ENCODE measurements at places on chromosomes 2 and 18. TPM values are rescaled to one million over a fixed set of nuclear protein-coding genes. Genes with fewer than 3 reads are reported as not detected.

DNA sequence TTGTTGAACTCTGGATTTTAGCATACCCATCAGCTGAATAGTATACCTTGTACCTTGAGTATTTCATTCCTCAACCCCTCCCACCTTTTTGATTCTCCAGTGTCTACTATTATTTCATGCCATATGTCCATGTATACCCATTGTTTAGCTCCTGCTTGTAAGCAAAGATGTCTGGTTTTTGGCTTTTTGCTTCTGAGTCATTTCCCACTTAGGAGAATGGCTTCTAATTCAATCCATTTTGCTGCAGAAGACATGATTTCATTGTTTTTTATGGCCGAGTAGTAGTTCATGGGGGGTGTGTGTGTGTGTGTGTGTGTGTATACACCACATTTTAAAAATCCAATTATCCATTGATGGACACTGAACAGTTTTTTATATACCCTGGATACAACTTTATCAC is 24.3 kb upstream of the MOCOS start:
- H3K4me1 ChIP-seq, result peaks cover 7% of the 10 kb centered on the region
- H3K27ac ChIP-seq, result no peak overlapping the region
- no peaks in the 10 kb centered on the region for H3K27me3 ChIP-seq

DNA sequence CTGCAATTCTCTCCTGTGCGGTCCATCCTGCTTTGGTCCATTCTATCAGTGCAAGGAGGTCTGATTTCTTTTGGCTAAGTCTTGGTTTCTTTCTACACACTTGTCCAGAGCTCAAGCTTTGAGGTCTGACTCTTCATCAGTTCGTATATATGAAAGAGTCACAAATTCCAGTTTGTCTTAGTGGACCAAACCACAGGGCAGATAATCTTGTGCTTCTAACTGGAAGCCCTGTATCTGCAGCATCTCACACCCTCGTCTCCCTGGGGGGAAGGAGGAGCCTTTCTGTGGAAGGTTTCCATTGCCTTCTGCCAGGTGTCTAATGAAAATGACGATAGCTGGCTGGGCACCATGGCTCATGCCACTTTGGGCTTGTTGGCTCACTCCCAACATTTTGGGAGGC is 148.5 kb downstream of the SPP2 start:
- no peak overlapping the region for H3K4me3 ChIP-seq
- peaks cover 8% of the 10 kb centered on the region for H3K27me3 ChIP-seq
- H3K4me1 ChIP-seq, result peaks cover 11% of the 10 kb centered on the region
- peaks cover 2% of the 10 kb centered on the region for H3K36me3 ChIP-seq
- no peak overlapping the region for H3K27ac ChIP-seq
- DNase-seq, result no peak

DNA sequence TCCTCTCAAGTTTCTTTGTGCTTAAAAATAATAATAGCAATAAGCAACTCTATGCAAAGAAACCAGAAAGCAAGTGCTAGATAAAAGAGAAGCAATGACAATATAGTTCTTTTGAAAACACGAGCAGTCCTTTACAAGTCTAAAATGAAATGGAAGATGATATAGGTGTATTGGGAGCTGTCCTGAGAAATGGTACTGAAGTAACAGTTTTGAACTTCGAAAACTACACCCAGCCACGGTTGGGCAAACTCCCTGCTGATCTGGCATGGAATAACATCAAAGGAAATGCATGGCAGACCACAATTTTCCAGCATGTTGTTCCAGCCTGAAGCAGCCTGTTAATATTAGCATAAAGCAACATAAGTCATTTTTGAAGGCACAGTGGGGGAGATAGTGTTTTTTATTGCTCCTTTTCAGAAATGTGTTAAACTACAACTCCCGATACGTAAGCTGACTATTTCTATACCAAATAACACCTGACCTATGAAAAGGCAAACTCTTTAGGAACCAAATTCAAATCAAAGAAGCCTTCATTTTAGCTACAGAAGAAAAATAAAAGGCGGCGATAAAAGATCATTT is 596.1 kb upstream of the KLHL29 start:
- H3K27me3 ChIP-seq, result no peaks in the 10 kb centered on the region
- no peak overlapping the region for H3K27ac ChIP-seq
- H3K4me1 ChIP-seq, result no peaks in the 10 kb centered on the region
- no peak overlapping the region for H3K4me3 ChIP-seq

GRCh38 chr2:239008004-239008403 is 160.1 kb downstream of the TWIST2 start:
- no peak overlapping the region for H3K4me3 ChIP-seq
- H3K4me1 ChIP-seq, result peaks cover 7% of the 10 kb centered on the region

DNA sequence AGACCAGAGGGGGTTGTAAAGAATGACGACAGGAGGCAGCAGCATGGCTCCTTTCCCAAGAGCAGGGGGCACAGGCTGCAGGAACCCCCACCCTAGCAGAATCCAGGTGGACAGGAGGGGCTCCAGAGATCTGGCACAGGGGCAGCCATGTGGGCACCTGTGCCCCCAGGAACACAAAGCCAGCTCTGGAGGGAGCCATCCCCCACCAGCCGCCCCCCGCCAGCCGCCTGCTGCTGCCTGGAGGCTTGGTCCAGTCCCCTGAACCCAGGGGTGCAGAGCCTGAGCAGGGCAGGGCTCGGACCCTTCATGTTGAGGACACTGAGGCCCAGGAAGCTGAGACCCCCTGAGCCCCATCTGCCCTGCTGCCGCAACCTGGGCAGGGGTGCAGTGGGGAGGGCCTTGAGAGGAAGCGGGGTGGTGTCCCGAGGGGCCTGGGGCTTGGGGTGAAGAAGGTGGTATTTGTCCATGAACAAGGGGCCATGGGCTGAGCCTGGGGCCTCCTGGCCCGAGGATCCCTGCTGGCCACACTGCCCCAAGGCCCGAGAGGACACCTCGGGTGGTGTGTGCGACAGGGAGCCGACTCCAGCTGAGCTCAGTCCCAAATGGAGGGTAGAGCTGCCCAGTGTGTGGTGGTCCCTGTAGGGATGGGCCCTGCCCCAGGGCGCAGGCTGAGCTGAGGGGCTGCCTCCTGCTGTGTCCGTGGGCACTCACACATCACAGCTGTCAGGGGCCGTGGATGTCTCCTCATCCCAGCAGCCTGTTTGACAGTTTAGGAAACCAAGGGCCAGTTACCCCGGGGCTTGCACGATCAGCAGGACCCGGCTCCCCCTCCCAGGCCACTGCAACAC is 39.8 kb upstream of the SNED1 start:
- DNase-seq, result peak; percentile 80
- peaks cover 20% of the 10 kb centered on the region for H3K4me1 ChIP-seq
- no peak overlapping the region for H3K4me3 ChIP-seq
- no peaks in the 10 kb centered on the region for H3K36me3 ChIP-seq

GRCh38 chr2:8654483-8654882 is 27.4 kb upstream of the ID2 start:
- no peaks in the 10 kb centered on the region for H3K27me3 ChIP-seq
- H3K36me3 ChIP-seq, result no peaks in the 10 kb centered on the region
- no peak for DNase-seq

DNA sequence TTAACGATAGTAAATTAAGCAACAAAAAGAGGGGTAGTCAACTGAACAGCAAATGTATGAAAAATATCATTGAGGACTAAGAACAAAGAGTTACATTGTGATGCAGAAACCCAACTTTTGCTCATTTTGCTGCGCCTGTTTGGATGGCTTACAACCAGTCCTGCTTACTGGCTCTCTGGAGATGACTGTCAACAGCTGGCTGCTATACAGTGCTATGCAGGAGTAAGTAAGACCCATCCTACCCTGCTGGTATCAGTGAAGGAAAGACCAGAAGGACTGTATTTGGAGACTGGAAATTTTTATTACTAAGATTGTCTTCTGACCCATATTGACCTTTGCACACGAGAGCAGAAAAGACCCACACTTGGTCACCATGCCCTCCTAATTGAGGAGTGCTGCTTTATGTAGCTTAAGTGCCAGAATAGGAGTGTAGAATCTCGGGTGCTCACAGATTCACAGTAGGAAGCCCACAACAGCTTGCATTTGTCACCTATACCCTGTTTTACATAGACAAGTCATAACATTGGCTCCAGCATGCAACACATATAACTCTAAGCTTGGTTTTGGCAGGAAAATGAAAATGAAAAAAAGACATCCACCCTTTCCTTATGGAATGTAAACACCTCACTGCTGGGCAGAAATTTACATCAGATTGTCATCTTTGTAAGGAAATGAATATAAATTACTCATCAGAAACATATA is 1915.0 kb upstream of the CELF4 start:
- H3K36me3 ChIP-seq, result no peaks in the 10 kb centered on the region
- no peak overlapping the region for H3K4me3 ChIP-seq
- DNase-seq, result no peak
- no peaks in the 10 kb centered on the region for H3K27me3 ChIP-seq
- peaks cover 6% of the 10 kb centered on the region for H3K4me1 ChIP-seq

DNA sequence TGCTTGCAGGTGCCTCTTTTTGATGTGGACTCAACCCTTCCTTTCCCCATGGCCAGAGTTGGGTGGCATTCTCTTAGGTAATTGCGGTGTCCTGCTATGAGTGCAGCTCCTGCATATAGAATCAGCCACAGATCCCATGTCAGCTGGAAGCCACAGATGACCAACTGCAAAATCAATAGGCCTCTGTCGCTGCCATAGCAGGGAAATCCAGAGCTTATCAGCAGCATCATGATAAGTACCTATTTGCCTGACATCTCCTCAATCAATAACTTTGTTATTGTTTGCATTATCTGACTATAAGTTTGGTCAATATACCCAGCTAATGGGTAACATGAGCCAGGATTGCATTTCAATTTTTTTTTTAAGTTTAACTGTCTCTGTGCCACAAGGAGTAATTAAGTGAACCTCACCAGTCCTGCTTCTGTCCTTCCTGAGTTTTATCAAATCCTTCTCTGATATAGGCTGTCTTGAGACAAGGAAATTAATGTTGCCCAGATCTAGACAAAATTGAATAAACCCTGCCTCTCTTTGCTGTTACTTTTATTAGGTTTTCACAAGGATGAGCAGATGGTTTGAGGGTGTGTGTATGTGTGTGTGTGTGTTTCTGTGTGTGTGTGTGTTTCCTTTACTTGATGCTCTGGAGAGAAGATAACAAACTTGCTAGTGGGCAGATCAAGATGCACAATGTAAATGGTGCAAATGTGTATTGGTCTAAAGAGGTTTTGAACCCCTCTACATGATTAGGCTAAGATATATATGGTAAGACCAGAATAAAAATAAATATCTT is 59.6 kb upstream of the CREB1 start:
- H3K27me3 ChIP-seq, result no peaks in the 10 kb centered on the region
- H3K27ac ChIP-seq, result no peak overlapping the region
- H3K4me1 ChIP-seq, result peaks cover 29% of the 10 kb centered on the region
- no peak overlapping the region for H3K4me3 ChIP-seq

GRCh38 chr2:151289972-151290866 is 751 bp upstream of the NMI start:
- peak overlapping the region; percentile 75 for H3K4me3 ChIP-seq
- no peaks in the 10 kb centered on the region for H3K27me3 ChIP-seq
- peak overlapping the region; percentile 94 for H3K27ac ChIP-seq
- H3K4me1 ChIP-seq, result peaks cover 26% of the 10 kb centered on the region

DNA sequence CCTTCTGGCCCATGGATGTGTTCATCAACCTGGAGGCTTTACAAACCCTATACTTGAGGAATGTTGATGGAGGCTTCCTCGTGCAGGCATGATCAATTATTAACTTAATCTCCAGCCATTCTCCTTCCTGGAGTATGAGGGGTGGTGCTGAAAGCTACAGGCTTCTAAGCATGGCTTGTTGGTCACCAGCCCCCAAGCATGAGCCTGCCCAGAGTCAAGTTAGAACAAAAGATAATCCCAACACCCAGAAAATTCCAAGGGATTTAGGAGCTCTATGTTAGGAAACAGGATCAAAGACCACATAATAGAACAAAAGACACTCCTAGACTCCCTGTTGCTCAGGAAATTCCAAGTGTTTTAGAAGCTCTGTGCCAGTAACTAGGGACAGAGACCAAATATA is 63.1 kb downstream of the FAM171B start:
- H3K27me3 ChIP-seq, result no peaks in the 10 kb centered on the region
- H3K4me1 ChIP-seq, result peaks cover 17% of the 10 kb centered on the region
- DNase-seq, result no peak
- peak overlapping the region; percentile 21 for H3K27ac ChIP-seq
- no peak overlapping the region for H3K4me3 ChIP-seq
- H3K36me3 ChIP-seq, result peaks cover 18% of the 10 kb centered on the region

- no peak overlapping the region for H3K27ac ChIP-seq
- H3K36me3 ChIP-seq, result no peaks in the 10 kb centered on the region
These were observed 84.1 kb downstream of the CDK15 start for GRCh38 chr2:201890453-201890852.

GRCh38 chr18:42925036-42925435 is 190.4 kb downstream of the RIT2 start:
- H3K27ac ChIP-seq, result no peak overlapping the region
- no peaks in the 10 kb centered on the region for H3K27me3 ChIP-seq
- H3K4me3 ChIP-seq, result no peak overlapping the region
- DNase-seq, result no peak
- no peaks in the 10 kb centered on the region for H3K4me1 ChIP-seq
- H3K36me3 ChIP-seq, result no peaks in the 10 kb centered on the region

- no peaks in the 10 kb centered on the region for H3K27me3 ChIP-seq
- H3K36me3 ChIP-seq, result no peaks in the 10 kb centered on the region
- no peak for DNase-seq
- H3K27ac ChIP-seq, result no peak overlapping the region
- no peaks in the 10 kb centered on the region for H3K4me1 ChIP-seq
- H3K4me3 ChIP-seq, result no peak overlapping the region
These were observed 492.8 kb upstream of the FSIP2 start for GRCh38 chr2:185245806-185246205.

- no peak overlapping the region for H3K4me3 ChIP-seq
- no peak overlapping the region for H3K27ac ChIP-seq
- peaks cover 2% of the 10 kb centered on the region for H3K36me3 ChIP-seq
- peaks cover 14% of the 10 kb centered on the region for H3K27me3 ChIP-seq
- no peak for DNase-seq
- peaks cover 14% of the 10 kb centered on the region for H3K4me1 ChIP-seq
These were observed 12.2 kb upstream of the ACKR3 start for GRCh38 chr2:236557306-236558030.

GRCh38 chr18:79365701-79366100 is 30.0 kb upstream of the NFATC1 start:
- H3K36me3 ChIP-seq, result peaks cover 32% of the 10 kb centered on the region
- H3K27me3 ChIP-seq, result no peaks in the 10 kb centered on the region
- no peak overlapping the region for H3K4me3 ChIP-seq
- H3K4me1 ChIP-seq, result no peaks in the 10 kb centered on the region
- DNase-seq, result peak; percentile 53

TDRD15 gene
- total RNA-seq, result not detected

OR6B3 gene
- not detected for total RNA-seq

ADD2 gene
- total RNA-seq, result not detected

NABP1 gene
- 12.2 TPM for total RNA-seq

MRPL33 gene
- total RNA-seq, result 51.6 TPM

IL1RL2 gene
- 0.21 TPM for total RNA-seq

STRADB gene
- 23.7 TPM for total RNA-seq

SH3RF3 gene
- 84.4 TPM for total RNA-seq

VIL1 gene
- 0.57 TPM for total RNA-seq

ZBTB7C gene
- total RNA-seq, result 0.11 TPM

All from osteocyte (in vitro differentiated cells).